ENCODE measurements at places on chromosomes 2 and 18.

DNA sequence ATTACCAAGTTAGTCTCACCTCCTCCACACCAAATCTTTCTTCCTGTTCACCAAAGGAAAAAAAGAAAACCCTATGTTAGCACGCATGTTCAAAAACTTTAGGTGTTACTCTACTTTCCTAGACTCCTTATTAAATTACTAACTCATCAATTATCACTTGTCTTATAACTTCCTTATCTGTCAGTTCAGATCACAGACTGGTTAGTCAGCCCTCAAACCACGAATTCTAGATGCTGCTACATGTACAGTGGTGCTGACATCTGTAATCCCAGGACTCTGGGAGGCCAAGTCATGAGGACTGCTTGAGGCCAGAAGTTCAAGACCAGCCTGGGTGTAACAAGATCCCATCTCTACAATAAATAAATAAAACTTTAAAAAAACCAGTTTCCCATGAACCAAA, 3.5 kb downstream of the YWHAQ start:
- DNase-seq, result peak; percentile 32

GRCh38 chr2:174465327-174465726, 21.5 kb downstream of the GPR155 start:
- DNase-seq, result no peak

DNA sequence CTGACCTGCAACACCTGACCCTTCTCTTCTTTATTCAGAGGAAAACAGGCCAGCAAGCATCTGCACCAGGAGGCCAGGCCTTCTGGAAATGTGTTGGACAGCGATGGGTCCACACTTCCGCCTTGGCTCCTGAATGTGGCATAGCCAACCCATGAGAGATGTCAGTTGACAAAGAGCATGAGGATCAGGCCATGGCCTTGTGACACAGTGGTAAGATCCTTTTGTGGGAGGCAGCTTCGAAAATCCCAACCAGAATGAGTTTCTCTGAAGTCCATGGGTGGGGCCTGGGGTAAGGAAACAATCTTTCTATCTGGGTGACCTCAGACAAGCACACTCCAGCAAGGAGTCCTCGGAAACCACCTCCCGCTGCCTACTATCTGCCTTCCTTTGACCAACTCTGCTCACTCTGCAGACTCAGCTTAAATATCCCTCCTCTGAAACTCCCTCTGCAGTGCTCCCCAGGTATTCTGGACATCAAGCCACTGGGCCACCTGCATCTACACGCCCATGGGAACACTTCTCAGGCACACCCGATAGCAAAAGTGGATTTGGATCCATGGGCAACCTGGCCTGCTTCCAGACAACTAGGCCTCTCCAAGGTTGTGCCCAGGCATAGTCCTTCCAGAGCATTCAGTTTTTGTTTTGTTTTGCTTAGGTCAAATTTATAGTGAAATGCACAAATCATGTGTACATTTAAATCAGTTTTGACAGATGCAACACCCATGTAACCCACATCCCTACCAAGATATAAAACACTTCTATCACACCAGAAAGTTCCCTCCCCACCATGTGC, 3.6 kb upstream of the SH2D6 start:
- no peak for DNase-seq

GRCh38 chr2:158395166-158395565, 61.4 kb downstream of the CCDC148 start:
- DNase-seq, result no peak

DNA sequence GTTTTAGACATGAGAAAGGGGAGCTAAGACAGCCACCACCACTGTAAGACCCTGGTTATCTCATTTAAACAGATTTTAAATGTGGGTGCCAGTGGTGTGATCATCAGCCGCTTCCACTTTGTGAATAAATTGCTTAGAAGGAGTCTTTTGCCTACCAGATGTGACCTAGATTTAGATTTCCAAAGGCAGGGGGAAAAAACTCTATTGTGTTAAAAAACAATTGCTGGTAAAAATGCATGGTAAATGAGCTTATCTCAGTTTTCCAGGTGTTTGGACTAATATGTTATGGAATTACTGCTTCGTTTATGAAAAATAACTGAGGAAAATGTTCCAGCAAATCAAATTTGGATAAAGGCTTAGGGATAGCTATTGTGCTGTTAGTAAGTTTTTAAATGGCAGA, 466.3 kb upstream of the RAB12 start:
- DNase-seq, result no peak

DNA sequence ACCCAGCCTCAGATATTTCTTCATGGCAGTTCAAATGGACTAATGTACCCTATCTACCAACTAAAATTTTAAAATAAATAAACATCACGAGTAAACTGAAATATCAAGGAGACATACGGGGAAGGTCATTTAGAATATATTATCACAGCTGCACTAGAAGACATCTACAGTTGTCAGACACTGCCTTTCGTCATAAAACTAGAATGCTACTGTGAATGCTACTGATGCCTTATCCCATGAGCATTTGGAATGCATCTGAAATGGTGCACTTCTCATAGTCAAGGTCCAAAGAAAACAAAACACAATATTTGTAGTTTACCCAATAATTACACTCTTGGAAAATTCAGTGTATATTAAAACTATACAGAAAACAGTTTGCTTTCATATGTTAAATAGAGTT, 165.2 kb downstream of the MREG start:
- no peak for DNase-seq
